ENCODE measurements at places on chromosomes 16 and 17.

- no peak for DNase-seq
Observed at GRCh38 chr16:66058172-66058691, 308.3 kb upstream of the CDH5 start.

DNA sequence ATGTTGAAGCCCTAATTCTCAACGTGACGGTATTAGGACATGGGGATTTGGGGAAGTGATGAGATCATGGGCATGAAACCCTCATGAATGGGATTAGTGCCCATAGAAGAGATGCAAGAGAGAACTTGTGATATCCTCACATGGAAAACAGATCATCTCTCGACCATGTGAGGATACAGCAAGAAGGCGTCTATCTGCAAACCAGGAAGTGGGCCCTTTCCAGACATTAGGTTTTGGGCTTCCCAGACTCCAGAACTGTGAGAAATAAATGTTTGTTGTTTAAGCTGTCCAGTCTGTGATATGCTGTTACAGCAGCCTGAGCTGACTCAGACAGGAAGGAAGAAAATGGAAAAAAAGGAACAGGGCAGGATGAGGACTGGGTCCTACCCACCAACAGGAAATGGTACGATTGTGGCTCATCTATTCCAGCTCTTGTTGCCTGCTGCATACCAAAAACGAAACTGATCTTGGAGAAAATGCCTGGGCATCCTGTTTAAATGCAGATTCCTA, 21.9 kb upstream of the SSTR2 start:
- DNase-seq: peak; percentile 99

- DNase-seq: no peak
Observed at GRCh38 chr17:50832864-50833381, 2.5 kb upstream of the WFIKKN2 start.

- DNase-seq: no peak
Observed at GRCh38 chr17:80097844-80098691, 3.3 kb upstream of the GAA start.

- peak; percentile 72 for DNase-seq
Observed at GRCh38 chr16:31105677-31106213, 2.4 kb upstream of the BCKDK start.

DNA sequence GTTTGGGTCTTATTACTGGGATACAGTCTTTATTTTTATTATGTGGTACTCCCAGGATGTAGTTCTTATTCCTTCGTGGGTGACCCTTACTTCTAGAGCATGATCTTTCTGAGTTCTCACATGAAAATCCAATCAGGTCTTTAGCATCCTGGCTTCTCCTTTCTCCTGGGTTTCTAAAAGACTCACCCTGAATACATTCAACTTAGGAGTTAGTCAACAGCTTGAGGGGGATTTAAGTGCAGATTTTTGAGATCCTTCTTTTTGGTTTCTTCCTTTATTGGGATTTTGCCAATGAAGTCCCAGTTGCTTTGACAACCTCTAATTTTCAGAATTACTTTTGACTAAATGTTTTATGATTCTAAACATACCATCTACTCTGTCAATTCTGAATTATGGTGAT, 68.2 kb downstream of the SIAH1 start:
- no peak for DNase-seq

DNA sequence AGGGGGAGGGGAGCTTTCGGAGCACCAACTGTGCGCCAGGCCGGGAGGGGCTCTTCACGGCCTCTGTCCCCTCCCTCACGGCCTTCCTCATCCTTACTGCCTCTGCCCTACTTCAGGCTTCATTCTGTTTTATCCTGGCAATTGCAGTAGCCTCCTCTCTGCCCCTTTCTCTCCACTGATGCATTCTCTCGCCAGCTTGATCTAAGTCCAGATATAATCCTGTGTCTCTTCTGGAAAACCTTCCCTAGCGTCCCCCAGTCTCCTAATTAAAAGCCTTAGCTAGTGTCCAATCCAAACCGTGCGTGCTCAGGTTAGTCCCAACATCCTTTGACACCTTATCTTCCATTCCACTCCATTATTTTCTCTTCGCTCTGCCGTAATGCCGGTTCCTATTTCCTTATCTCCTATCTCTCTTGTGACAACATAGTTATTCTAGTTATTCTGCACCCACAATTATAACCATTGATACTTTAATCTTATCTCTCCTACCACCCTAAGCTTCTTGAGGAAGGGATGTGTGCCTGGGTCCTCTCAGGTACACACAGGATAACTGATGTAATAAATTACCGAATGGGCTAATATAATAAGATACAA, 869 bp downstream of the ZNF48 start:
- no peak for DNase-seq

DNA sequence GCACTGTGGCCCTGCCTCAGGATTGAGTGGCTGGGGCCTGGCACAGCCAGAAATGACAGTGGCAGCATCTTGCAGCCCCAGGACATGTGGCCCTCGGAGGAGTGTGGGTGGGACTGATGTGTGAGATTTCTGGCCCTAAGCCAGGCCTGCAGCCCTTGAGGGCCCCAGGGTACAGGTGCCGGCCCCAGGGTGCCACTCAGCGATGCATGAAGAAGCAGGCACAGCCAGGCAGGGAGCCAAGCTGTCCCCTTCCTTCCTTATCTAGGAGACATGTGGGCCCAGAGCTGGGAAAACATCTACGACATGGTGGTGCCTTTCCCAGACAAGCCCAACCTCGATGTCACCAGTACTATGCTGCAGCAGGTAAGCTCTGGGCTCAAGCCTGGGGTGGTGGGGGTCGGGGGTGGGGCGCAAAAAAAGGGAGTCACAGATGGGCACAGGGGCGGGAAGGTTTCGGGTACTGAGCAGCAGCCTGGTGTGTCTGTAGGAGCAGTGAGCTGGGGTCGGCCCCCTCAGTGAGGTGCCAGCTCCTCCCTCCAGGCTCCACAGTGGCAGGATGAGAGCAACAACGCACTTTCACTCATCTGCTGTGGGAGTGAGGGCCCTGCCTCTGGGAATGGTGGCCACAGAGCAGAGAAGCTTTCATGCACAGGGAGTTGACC, 4.1 kb downstream of the ACE start:
- DNase-seq: no peak

GRCh38 chr16:81482329-81483063, 37.9 kb downstream of the CMIP start:
- peak; percentile 9 for DNase-seq

DNA sequence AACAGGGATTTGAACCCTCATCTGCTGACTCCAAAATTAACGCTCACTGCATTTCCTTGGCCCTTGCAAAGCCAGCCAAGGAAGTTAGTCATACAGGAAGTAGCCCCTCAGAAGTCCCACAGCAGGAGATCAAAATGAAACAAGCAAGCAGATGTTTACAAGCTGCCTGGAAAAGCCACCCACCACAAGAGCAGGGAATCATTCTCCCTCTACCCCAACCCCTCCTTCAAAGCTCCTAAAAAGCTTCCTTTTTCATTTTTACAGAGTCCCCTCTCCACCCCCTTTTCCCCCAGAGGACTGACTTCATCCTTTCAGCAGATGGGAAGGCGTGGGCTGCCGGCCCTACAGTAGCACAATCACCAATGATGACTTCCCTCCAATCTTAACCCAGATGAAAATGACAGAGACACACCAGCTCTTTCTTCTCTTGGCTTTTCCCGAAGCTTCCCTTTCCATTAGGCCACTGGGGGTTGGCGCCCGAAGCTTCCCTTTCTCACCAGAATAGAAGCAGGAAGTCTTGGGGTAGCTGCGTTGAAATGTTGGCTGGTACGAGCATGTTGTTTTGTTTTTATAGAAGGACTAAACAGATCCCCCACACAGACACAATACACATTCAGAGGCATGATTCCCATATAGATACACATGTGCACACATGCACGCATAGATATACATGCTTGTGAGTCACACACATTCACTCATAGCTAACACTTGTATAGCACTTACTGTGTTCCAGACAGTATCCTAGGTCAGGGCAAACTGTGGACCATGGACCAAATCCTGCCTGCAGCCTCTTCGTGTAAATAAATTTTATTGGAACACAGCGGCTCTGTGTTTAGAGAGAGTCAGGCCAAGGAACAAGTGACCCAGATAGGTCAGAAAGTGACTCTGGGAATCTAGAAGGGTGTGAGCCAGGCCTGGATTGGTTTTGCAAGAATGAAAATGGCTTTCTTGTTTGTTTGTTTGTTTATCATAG, 17.4 kb downstream of the ITPRIPL2 start:
- DNase-seq: peak; percentile 89

- no peak for DNase-seq
Observed at GRCh38 chr16:17439580-17439979, 31.2 kb downstream of the XYLT1 start.

DNA sequence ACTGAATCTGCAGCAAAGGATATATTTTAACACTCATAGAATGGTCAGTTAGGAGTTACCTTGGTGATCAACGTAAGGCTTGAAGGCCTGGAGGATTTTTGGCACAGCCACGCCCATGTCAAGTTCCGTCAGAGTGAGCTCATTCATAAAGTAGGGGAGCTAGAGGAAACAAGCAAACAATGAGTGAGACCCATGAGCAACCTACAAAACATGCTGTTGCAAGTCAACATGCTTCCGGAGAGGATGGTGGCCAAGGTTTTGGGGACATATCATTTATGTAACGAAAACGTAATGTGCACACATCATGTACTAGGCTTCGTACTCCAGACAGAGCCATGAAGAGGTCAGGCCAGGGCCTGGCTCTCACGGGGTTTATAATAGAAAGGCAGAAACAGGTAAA, 41.1 kb upstream of the ERN1 start:
- no peak for DNase-seq

DNA sequence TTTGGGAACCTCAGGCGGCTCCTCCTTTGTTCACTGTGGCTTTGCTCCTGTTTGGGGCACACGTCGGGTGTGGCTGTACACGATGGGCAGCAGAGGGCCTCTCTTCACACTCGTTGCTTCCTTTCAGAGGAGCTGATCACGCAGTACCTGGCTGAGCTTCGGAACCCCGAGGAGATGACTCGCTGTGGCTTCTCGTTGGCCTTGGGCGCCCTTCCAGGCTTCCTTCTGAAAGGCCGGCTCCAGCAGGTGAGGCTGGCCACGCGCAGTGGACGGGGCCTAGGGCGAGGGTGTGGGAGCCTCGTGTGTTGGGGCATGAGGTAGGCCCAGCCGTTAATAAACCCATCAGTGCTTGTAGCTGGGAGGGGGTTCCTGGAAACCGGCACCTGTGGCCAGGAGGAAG, 85.0 kb upstream of the ZNF750 start:
- DNase-seq: no peak

- DNase-seq: no peak
Observed at GRCh38 chr17:12664894-12665262, 812 bp upstream of the MYOCD start.

- DNase-seq: peak; percentile 10
Observed at GRCh38 chr16:56382459-56382858, 42.9 kb downstream of the AMFR start.

- DNase-seq: no peak
Observed at GRCh38 chr17:76674600-76674999, 31.0 kb upstream of the ST6GALNAC1 start.

DNA sequence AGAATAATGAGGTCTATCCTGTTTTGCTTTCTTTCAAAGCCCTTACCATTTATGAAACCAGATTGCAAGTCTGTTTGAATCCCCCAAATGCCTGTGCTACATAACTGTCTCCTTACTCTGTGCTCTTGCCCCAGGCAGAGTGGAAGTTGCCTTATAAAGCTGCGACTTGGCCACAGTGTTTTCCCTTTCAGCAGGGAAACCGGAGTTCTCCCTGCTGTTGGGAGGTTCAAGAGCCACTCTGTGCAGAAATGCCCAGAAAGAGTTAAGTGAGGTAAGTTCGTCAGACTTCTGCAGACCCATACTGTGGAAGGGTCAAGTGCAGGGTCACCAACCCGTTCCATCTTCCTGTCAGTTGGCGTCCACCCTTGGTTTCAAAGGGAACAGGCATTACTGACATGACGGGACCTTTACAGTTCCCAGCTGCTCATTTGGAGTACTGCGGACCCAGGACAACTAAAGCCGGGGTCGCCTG, 508.9 kb downstream of the WWOX start:
- DNase-seq: no peak

GRCh38 chr16:12067714-12068401, 91.3 kb downstream of the SNX29 start:
- peak; percentile 64 for DNase-seq

DNA sequence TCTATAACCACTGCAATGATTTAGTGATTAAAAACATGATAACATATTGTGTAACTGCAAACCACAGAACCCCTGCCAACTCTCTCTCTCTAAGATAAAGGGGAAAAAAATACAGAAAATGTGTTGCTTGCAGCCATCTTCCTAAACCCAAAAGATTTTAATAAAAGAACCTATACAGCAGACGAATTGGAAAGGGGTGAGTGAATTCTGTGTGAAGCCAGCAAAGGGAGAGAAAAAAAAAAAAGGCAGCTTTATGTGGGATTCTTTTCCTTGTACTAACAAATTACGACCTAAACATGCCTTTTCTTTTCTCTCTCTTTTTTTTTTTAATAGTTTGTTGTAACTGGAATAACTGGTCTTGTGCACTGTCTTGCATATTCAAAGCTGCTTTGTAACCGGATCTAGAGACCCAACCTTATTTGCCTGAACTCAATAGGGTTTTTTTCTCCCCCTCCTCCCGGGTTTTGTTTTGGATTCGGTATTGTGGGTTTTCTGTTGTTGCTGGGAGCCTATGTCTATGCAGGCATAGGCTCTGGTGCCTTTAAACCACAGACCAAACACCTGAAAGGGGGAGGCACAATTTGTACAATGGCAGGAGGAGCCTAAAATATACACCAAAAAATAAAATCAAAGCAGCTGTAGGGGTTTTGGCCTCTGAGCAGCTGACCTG, 7.0 kb upstream of the ZFHX3 start:
- no peak for DNase-seq

DNA sequence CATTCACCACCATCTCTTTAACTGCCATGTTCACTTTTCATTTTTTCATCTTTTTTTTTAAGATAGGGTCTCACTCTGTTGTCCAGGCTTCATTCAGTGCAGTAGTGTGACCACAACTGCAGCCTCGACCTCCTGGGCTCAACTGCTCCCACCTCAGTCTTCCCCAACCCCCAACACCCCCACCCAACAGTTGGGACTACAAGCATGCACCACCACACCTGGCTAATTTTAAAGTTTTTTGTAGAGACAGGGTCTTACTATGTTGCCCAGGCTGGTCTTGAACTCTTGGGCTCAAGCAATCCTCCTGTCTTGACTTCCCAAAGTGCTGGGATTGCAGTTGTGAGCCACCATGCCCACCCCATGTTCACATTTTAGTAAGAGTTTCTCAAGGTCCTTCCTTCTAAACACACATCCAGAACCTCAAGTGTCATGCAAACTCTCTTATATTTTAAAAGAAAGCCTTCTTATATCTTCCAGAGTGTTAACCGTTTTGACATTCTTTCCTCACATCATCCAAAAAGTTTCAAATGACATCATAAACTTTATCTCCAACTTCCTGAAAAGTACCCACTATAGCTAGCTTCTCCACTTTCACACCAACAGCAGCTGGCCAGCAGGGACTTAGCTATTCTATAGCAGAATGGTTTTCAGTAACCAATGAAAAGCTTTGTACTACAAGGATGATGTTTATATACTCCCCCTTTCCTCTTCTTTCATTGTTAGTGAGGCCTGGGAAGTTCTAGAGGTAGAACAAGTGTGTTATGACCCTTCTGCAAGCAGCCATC, 49.3 kb downstream of the TRAF4 start:
- peak; percentile 90 for DNase-seq

Data from MV-4-11 (cell line).